ENCODE measurements at places on chromosomes 5 and 9.
A peak's percentile ranks its signal among the peaks of the same experiment; 100 is the strongest.

- no peak for DNase-seq
Measured at GRCh38 chr5:170485616-170485911, 18.3 kb upstream of the KCNIP1 start.

DNA sequence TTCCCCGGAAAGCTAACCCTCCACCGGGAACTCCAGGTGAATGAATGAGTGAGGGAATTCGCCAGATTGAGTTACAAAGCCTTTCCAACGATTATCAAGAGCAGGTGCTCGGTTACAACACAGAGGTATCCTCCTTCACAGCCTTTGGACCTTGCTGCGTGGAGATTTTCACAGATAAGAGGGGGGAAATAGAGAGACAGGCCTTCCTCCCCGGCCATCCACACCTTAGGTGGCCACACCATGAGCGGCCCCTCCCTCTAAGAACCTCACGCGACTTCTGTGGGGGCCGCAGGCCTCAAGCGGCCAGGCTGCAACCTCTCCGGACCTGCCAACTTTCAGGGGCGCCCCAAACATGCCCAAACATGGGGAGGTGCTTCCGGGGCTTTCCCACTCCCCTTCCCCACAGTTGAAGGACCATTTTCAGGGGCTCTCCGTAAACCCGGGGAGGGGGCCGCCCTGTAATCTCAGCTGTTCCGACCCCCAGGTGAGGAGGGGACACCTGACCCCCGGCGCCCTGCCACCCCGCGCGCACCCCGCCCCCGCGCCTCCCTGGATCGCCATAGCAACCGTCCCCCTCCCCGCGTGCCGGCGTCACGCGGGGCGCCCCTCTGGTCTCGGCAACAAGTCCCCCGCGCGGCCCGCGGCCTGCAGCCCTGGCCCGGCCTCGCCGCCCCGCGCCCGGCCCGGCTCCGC lies 603 bp downstream of the DENND1A start:
- peak; percentile 5 for DNase-seq

- no peak for DNase-seq
Measured at GRCh38 chr9:7500521-7500920, 299.1 kb downstream of the DMAC1 start.

- DNase-seq = no peak
Measured at GRCh38 chr9:111065414-111065813, 27.1 kb upstream of the LPAR1 start.

Data from stimulated activated CD8-positive, alpha-beta memory T cell treated with anti-CD3 and anti-CD28 coated beads, Interleukin-7, amount 100 ng/mL, for 24 hours (primary cell).